ENCODE measurements at places on chromosomes 3 and 15. TPM values are rescaled to one million over a fixed set of nuclear protein-coding genes. Genes with fewer than 3 reads are reported as not detected.
A peak's percentile ranks its signal among the peaks of the same experiment; 100 is the strongest.

DNA sequence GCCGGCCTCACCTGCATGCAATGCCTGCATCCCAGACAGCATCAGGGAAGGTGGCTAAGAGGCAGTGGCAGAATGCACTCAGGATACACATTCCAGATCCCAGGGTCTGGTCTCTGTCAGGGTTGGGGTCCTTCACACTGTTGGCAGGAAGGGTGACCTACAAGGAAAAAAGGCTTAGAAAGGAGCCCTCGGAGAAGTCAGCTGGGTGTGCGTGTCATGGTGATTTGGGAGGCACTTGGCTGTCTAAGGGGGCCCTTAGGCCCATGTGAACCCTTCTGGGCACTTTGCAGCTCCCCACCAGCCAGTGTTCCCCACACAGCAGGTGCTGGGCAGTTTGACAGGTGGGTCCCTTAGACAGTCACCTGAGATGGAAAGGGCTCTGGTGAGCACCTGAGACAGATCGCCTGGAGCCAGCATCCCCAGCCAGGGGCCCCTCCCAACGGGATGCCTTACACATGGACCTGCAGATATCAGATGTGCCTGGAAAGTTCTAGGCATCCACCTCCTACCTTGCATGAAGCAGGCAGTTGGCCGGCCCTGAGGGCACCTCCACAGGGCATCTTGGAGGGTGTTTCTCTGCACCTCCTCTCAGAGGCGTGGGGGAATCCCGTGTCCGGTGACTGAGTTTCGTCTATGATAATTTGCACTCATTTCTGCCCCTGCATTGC lies 131.6 kb downstream of the LRRK1 start:
- no peaks in the 10 kb centered on the region for H3K4me1 ChIP-seq
- H3K27ac ChIP-seq, result no peak overlapping the region
- no peak overlapping the region for H3K4me3 ChIP-seq
- H3K36me3 ChIP-seq, result peaks cover 7% of the 10 kb centered on the region
- DNase-seq, result no peak
- no peaks in the 10 kb centered on the region for H3K27me3 ChIP-seq

GRCh38 chr3:64238971-64239667 lies 13.9 kb upstream of the PRICKLE2 start:
- peak overlapping the region; percentile 52 for H3K27ac ChIP-seq
- peaks cover 12% of the 10 kb centered on the region for H3K4me1 ChIP-seq
- H3K36me3 ChIP-seq, result peaks cover 11% of the 10 kb centered on the region
- peak; percentile 11 for DNase-seq
- no peaks in the 10 kb centered on the region for H3K27me3 ChIP-seq

- H3K27ac ChIP-seq, result peak overlapping the region; percentile 15
- peaks cover 43% of the 10 kb centered on the region for H3K4me1 ChIP-seq
- peak; percentile 76 for DNase-seq
- no peaks in the 10 kb centered on the region for H3K27me3 ChIP-seq
- peaks cover 28% of the 10 kb centered on the region for H3K36me3 ChIP-seq
Observed at GRCh38 chr15:92925454-92925853, 25.3 kb downstream of the CHD2 start.

DNA sequence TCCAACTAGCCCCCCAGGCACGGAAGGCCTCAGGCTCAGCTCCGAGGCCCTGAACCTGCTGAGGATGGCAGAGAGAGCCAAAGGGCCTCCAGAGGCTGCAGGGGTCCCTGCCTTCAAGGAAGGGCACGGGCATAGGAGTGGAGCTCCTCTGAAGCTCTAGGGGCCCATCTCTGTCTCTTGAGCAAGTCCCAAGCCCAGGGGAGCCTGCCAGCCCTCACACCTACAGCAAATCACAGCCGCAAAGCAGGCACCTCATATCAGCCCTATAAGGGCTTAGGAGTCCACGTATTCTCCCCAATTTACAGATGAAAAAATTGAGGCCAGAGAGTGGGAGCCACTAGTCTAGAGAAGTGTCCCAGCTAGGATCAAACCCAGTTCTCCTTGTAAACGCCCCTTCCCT lies 14.2 kb downstream of the PSTPIP1 start:
- H3K36me3 ChIP-seq, result no peaks in the 10 kb centered on the region
- H3K4me3 ChIP-seq, result no peak overlapping the region
- H3K27me3 ChIP-seq, result peaks cover 2% of the 10 kb centered on the region
- H3K27ac ChIP-seq, result no peak overlapping the region
- no peaks in the 10 kb centered on the region for H3K4me1 ChIP-seq

DNA sequence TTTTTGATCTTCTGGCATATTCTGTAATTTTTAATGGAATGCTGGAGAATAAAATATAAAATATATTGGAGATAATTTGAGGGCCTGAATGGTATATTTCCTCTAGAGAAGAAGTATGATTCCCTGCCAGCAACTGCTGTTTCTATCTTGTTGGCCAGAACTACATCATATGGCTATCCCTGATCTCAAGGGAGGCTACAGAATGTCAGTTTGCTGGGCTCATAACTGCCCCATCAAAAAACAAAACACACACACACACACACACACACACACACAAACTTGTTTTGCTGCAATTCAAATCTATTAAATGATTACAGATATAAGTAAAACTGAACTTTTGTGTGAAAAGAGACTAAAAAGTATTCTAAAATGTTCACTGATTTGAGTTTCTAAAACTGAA lies 51.0 kb downstream of the RASA2 start:
- no peak overlapping the region for H3K27ac ChIP-seq
- H3K4me3 ChIP-seq, result no peak overlapping the region
- no peak for DNase-seq
- no peaks in the 10 kb centered on the region for H3K4me1 ChIP-seq

GRCh38 chr15:77508541-77509243 lies 88.0 kb downstream of the HMG20A start:
- no peak for DNase-seq
- H3K27ac ChIP-seq, result no peak overlapping the region
- peaks cover 9% of the 10 kb centered on the region for H3K4me1 ChIP-seq
- H3K4me3 ChIP-seq, result no peak overlapping the region
- H3K36me3 ChIP-seq, result peaks cover 6% of the 10 kb centered on the region

GRCh38 chr15:78242128-78242527 lies 7.8 kb upstream of the ACSBG1 start:
- no peaks in the 10 kb centered on the region for H3K36me3 ChIP-seq
- H3K4me1 ChIP-seq, result peaks cover 30% of the 10 kb centered on the region
- peak; percentile 82 for DNase-seq
- H3K27ac ChIP-seq, result no peak overlapping the region

DNA sequence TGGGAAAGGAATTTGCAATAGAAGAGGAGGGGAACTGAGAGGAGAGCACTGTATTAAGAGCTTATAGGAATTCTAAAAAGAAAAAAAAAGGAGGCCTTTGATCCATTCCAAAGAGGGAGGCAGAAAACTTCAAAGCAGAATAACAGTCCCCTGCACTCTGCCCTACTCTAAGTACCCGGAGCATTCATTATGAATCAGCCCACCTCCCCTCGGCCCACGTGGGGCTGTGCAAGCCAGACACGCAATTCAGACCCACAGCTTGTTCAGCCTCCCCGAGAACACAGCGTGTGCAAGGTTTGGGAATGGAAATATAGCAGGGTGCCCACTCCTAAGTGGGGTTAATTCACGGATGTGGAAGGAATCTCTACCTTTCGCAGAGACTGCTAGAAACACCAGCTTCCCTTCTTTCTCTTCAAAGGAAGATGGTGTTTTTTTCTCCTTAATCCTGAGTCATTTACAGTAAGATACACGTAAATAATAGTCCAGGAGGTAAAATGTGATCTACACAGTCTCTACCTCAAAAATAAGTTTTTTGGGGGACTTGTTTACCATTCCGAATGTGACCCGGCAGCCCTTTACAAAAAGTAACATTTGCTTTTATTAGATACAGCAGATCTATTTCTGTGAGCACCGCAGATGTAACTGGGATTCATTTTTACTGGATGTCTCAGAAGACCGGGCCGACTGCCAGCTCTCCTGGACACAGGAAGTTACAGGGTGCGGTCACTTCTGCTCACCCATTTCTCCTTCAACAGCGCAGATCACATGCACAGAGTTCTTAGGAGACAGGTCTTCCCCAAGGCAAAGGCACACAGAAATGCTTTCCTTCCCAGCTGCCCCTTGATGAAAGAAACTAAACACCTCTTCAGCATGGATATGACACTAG lies 768.5 kb upstream of the CFAP20DC start:
- H3K4me3 ChIP-seq, result no peak overlapping the region
- no peak overlapping the region for H3K27ac ChIP-seq
- H3K4me1 ChIP-seq, result no peaks in the 10 kb centered on the region

- H3K4me1 ChIP-seq, result no peaks in the 10 kb centered on the region
- no peak overlapping the region for H3K27ac ChIP-seq
- DNase-seq, result no peak
- no peaks in the 10 kb centered on the region for H3K27me3 ChIP-seq
- H3K4me3 ChIP-seq, result no peak overlapping the region
Observed at GRCh38 chr15:22952796-22953579, 27.2 kb downstream of the CYFIP1 start.

- no peaks in the 10 kb centered on the region for H3K36me3 ChIP-seq
- no peak for DNase-seq
- no peaks in the 10 kb centered on the region for H3K4me1 ChIP-seq
Observed at GRCh38 chr3:87120881-87121280, 106.2 kb upstream of the CHMP2B start.

DNA sequence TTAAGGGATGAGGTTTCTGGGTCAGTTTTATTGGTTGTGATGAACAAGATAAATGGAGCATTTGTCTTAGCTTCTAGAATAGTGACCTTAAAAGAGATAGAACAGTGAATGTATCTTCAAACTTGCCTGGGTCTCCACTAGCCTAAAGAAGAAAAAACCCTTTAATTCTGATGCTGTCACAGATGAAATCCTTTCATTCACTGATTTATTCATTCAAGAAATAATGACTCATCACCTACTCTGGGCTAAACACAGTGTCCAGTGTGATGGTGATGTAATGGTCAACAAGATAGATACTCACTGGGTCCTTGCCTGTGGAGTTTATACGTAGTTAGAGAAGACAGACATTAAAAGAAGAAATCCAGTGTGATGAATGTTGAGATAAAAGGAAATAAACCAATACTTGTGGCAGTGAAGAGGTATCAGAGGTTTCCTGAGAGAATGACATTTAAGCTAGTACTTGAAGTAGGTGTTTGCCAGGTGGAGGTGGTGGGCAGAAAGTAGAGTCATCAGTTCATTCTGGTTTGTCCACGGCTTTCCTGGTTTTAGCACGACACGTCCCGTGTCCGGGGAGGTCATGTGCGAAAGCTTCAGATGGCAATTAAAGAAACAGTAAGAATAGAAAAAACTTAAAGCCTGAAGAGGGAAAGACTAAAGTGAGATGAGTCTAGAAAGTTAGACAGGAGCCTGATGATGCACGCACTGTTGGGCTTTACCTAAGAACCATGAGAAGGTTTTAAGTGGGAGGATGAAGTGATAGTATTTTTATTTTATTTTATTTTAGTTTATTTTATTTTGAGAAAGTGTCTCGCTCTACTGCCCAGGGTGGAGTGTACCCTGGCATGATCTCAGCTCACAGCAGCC lies 18.5 kb downstream of the PAK2 start:
- no peak overlapping the region for H3K27ac ChIP-seq
- DNase-seq, result no peak
- no peaks in the 10 kb centered on the region for H3K27me3 ChIP-seq
- H3K4me3 ChIP-seq, result no peak overlapping the region
- H3K4me1 ChIP-seq, result peaks cover 2% of the 10 kb centered on the region
- peaks cover 2% of the 10 kb centered on the region for H3K36me3 ChIP-seq

- no peak overlapping the region for H3K4me3 ChIP-seq
- no peak overlapping the region for H3K27ac ChIP-seq
- DNase-seq, result no peak
- H3K4me1 ChIP-seq, result peaks cover 4% of the 10 kb centered on the region
Observed at GRCh38 chr15:73570355-73571032, 62.7 kb downstream of the NPTN start.

- no peak for DNase-seq
- peaks cover 4% of the 10 kb centered on the region for H3K4me1 ChIP-seq
- no peaks in the 10 kb centered on the region for H3K27me3 ChIP-seq
- no peaks in the 10 kb centered on the region for H3K36me3 ChIP-seq
- H3K27ac ChIP-seq, result no peak overlapping the region
Observed at GRCh38 chr3:185279587-185280138, 25.8 kb upstream of the EHHADH start.

- no peaks in the 10 kb centered on the region for H3K27me3 ChIP-seq
- H3K27ac ChIP-seq, result no peak overlapping the region
- no peaks in the 10 kb centered on the region for H3K36me3 ChIP-seq
- no peaks in the 10 kb centered on the region for H3K4me1 ChIP-seq
- H3K4me3 ChIP-seq, result no peak overlapping the region
Observed at GRCh38 chr15:25989327-25989726, 126.2 kb upstream of the ATP10A start.

DNA sequence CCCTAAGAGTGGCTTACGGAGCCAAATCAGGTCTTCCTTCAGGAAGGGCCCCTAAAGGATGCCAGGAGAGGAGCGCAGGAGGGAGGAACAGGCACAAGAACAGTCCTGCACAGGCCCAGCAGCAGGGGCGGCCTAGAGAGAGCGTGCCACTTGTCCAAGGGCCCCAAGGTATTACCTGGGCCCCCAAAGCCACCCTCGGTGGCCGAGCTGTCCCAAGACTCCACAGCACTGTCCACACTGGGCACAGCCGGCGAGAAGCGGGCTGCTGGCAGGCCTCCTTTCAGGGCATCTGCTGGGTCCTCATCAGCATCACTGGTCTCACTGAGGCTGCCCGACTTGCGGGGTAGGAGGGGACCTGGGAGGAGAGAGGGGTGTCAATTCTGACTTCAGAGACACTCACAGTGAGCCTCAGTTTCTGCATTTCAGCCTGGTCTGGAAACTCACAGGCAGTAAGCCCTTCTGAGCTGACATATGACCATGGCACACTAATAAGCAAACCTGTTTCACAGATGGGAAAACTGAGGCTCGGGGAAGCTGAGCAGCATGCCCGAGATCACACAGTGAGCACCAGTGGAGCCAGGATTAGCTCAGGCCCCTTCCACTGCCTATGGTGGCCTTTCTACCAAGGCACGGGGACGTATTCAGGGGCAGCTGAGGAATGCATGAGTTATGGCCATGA lies 33.4 kb downstream of the GRIP2 start:
- no peaks in the 10 kb centered on the region for H3K36me3 ChIP-seq
- no peaks in the 10 kb centered on the region for H3K4me1 ChIP-seq
- no peak for DNase-seq
- H3K27ac ChIP-seq, result no peak overlapping the region

- no peak overlapping the region for H3K27ac ChIP-seq
- no peaks in the 10 kb centered on the region for H3K36me3 ChIP-seq
- no peaks in the 10 kb centered on the region for H3K4me1 ChIP-seq
- no peak for DNase-seq
Observed at GRCh38 chr15:36156879-36157427, 422.5 kb upstream of the CDIN1 start.

Gene DUOXA2
- not detected for polyA plus RNA-seq

Gene P4HTM
- 30.6 TPM for polyA plus RNA-seq

Gene MRPL46
- 49.6 TPM for polyA plus RNA-seq

Gene RASGRF1
- polyA plus RNA-seq, result not detected

Gene PLSCR4
- 15.2 TPM for polyA plus RNA-seq

Gene ARGFX
- not detected for polyA plus RNA-seq

Gene CHRNA3
- not detected for polyA plus RNA-seq

Gene LRTM1
- polyA plus RNA-seq, result not detected

Gene RNF168
- polyA plus RNA-seq, result 3.1 TPM

Gene ATRIP
- polyA plus RNA-seq, result 4.8 TPM

Gene SGO1
- polyA plus RNA-seq, result 5.1 TPM

All from small intestine (tissue), 16 donors.